ENCODE measurements at places on chromosomes 16 and 17. TPM values are rescaled to one million over a fixed set of nuclear protein-coding genes. Genes with fewer than 3 reads are reported as not detected.

MMP15 gene
- total RNA-seq = 14.8 TPM

CACNG3 gene
- not detected for total RNA-seq

GRCh38 chr16:83661656-83662055 lies 146.1 kb upstream of the HSBP1 start:
- no peaks in the 10 kb centered on the region for H3K4me1 ChIP-seq
- H3K4me3 ChIP-seq = no peak overlapping the region
- no peak for DNase-seq
- H3K27me3 ChIP-seq = no peaks in the 10 kb centered on the region

GRCh38 chr16:27221576-27222248 lies 18.4 kb downstream of the KDM8 start:
- no peak for DNase-seq
- peaks cover 17% of the 10 kb centered on the region for H3K4me1 ChIP-seq
- H3K36me3 ChIP-seq = no peaks in the 10 kb centered on the region
- H3K27ac ChIP-seq = no peak overlapping the region
- no peak overlapping the region for H3K4me3 ChIP-seq
- no peaks in the 10 kb centered on the region for H3K27me3 ChIP-seq

KRT31 gene
- not detected for total RNA-seq

DNA sequence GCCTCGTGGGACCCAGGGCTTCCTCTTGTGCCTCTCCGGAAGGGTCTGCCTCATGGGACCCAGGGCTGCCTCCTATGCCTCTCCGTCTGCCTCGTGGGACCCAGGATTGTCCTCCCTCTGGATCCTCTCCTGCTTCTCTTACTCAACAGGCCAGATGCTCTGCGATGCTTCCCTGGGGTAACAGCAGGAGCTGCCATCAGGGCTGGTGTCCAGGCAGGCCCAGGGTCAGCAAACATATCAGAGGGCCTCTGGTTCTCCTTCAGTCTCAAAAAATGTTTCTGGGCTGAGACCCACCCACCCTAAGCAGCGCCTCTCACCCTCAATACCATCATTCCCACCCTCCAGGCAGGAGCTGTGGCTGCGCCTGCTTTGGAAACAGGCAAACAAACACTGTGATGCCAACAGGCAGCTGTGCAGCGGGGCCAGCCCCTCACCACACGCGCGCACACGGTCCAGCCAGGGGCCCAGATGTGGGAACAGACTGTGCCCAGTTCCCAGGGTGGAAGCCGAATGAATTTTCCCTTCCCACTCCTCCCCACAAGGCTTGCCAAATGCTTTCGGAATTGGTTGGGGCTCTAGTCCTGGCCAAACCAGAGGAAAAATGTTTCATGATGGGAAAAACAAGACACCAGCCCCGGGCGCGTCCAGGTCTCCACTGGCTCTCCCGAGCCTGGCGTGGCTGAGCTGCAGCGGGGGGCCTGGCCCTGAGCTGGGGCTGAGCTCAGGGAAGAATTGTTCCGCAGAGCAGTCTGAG lies 11.3 kb downstream of the TIMM22 start:
- H3K4me3 ChIP-seq = no peak overlapping the region
- no peaks in the 10 kb centered on the region for H3K27me3 ChIP-seq
- H3K36me3 ChIP-seq = peaks cover 4% of the 10 kb centered on the region

TAT gene
- total RNA-seq = not detected

CD300H gene
- total RNA-seq = not detected

- no peak for DNase-seq
- H3K27me3 ChIP-seq = peaks cover 14% of the 10 kb centered on the region
- H3K36me3 ChIP-seq = no peaks in the 10 kb centered on the region
Measured at GRCh38 chr16:86524029-86524428, 13.7 kb downstream of the FOXF1 start.

GRB7 gene
- total RNA-seq = 3.3 TPM

- no peaks in the 10 kb centered on the region for H3K36me3 ChIP-seq
- no peak for DNase-seq
- H3K27me3 ChIP-seq = no peaks in the 10 kb centered on the region
Measured at GRCh38 chr16:405548-406506, 4.1 kb downstream of the DECR2 start.

SOX15 gene
- 4.0 TPM for total RNA-seq

GRCh38 chr17:4583782-4584100 lies 588 bp upstream of the SMTNL2 start:
- no peak for DNase-seq
- H3K27ac ChIP-seq = no peak overlapping the region
- no peaks in the 10 kb centered on the region for H3K36me3 ChIP-seq
- no peak overlapping the region for H3K4me3 ChIP-seq

GRCh38 chr16:54873071-54873470 lies 57.6 kb upstream of the IRX5 start:
- no peaks in the 10 kb centered on the region for H3K27me3 ChIP-seq
- H3K4me3 ChIP-seq = no peak overlapping the region
- no peak for DNase-seq
- H3K36me3 ChIP-seq = no peaks in the 10 kb centered on the region
- H3K4me1 ChIP-seq = no peaks in the 10 kb centered on the region
- H3K27ac ChIP-seq = no peak overlapping the region

EPX gene
- total RNA-seq = not detected

DNA sequence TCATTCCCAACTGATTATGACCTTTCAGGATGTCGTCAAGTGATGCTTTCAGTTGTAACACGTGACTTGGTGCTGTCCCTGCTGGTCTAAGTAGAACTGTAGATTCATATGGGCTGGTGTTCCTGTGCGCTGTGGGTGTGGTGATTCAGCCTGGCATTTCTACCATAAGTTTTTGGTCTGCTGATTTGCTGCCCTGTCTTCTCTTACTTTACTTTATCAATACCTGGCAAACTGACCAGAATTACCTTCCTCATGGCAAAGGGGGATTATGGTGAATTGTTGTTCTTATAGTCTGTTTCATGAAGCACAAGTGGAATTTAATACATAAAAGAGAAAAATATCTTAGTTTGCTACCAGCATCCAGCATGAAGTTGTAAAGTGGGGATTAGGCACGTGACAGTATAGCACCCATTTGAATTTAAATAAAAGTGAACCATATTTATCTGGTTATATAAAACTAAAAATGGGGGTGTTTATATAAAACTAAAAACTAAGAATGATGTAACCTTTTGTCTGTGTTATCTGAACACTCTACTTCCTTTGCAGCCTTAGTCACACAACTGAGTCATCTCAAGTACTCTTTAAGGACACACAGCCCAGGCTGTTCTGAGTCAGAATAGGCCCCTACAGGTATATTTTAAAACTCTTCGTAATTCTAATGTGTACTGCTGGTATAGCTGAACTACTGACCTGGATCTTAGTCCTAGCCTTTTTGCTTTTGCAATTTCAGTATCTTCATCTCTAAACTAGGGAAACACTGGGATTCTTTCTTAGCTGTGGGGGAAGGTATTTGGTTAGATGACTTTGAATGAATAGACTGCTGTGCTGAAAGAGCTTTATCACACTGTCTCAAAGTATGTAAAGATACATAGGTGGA lies 28.3 kb downstream of the TTC19 start:
- H3K4me3 ChIP-seq = peak overlapping the region; percentile 22
- peaks cover 83% of the 10 kb centered on the region for H3K36me3 ChIP-seq
- peak; percentile 97 for DNase-seq
- no peaks in the 10 kb centered on the region for H3K27me3 ChIP-seq
- H3K4me1 ChIP-seq = peaks cover 23% of the 10 kb centered on the region

DNA sequence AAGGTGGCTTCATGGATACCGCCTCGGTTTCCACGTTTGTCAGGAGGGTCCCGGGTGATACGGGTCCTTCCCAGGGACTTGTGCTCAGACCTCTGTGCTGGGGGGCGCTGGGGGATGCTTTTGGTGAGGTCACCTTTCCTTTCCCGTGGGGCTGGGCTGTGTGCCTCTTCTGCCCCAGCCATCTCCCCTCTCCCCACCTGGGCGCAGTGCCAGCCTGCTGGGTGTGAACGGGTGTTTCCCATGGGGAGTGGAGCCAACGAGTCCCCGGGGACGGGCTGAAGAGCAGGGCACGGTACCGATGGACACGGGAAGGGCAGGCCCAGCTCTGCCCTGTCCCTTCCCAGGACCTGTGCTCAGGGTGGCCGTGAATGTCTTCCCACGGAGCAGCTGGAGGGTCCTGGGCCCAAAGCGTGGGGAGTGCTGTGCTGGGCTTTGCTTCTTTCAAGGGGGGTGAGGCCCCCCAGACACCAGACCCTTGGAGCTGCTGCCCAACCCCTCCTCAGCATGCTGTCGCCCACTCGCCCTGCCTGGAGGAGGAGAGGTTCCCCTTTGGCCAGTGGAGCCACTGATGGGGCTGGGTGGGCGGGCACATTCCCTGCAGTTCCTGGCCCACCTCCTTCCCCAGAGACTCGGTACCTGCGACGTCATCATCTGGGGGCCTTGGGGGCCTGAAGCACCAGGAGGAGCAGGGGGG lies 15.5 kb downstream of the TELO2 start:
- H3K27me3 ChIP-seq = no peaks in the 10 kb centered on the region
- no peak overlapping the region for H3K4me3 ChIP-seq
- DNase-seq = no peak
- no peak overlapping the region for H3K27ac ChIP-seq
- no peaks in the 10 kb centered on the region for H3K4me1 ChIP-seq

DNA sequence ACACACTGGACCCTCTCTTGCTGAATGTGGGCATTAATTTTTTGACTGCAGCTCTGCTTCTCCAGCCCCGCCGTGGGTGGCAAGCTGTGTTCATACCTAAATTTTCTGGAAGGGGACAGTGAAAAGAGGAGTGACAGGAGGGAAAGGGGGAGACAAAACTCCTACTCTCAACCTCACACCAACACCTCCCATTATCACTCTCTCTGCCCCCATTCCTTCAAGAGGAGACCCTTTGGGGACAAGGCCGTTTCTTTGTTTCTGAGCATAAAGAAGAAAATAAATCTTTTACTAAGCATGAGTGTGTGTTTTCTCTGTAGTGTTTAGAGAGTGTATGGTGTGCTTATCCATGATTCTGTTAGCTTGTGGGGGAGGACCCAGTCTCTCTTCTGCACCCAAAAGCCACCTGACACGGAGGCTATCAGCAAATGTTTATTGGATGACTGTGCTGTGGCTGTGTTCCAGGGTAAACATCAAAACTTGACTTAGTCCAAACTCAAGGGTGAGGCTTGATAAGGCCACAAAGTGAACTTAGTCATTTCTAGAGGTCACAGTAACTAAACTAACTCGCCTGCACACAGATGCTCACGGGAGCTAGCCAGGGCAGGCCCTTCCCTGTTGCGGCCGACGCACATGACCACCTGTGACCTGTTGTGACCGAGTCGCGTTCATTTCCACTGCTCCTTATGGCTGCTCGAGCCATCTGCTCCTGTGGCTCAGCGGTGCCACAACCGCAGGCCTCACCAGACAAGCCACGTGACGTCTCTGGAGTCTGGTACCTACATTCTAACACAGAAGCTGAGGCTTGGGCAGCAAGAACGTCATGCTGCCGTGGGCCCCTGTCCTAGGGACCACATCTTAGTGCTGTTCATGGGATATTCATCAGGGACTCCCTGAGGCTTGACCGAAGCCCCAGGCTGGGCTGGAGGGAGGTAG lies 9.8 kb upstream of the MED11 start:
- no peak overlapping the region for H3K27ac ChIP-seq
- H3K27me3 ChIP-seq = no peaks in the 10 kb centered on the region
- H3K4me3 ChIP-seq = no peak overlapping the region

CACNG5 gene
- total RNA-seq = not detected

RPL26 gene
- total RNA-seq = 1,342 TPM

GRCh38 chr17:42893359-42893758 lies 7.2 kb upstream of the G6PC1 start:
- no peak overlapping the region for H3K27ac ChIP-seq
- no peaks in the 10 kb centered on the region for H3K36me3 ChIP-seq
- no peak overlapping the region for H3K4me3 ChIP-seq
- no peaks in the 10 kb centered on the region for H3K4me1 ChIP-seq
- DNase-seq = no peak

DNA sequence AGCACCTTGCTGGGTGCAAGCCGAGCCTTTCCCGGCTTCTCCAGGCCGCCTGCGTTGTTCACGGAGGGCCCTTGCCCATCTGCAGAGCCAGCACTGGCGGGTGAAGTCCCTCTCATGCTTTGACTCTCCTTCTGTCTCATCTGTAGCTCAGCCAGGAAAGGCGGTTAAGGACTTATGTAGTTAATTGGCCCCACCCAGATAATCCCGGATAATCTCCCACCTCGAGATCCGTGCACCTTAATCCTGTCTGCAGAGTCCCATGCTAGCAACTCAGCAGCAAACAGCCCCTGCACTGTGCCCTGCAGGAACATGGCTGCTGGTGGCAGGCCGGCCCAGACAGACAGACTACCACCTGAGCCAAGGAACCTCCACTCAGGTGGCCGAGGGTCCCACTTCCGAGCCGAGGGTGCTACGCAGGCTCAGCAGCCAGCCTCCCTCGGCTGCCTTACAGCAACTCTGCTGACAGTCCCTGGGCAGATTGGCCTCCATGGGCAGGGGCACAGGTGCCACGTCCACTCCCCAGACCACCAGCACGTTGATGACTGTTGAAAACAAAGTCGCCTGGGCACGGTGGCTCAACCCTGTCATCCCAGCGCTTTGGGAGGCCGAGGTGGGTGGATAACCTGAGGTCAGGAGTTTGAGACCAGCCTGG lies 16.9 kb downstream of the RAB40C start:
- H3K4me3 ChIP-seq = no peak overlapping the region
- H3K27me3 ChIP-seq = no peaks in the 10 kb centered on the region
- DNase-seq = no peak
- H3K36me3 ChIP-seq = no peaks in the 10 kb centered on the region
- no peaks in the 10 kb centered on the region for H3K4me1 ChIP-seq

DNA sequence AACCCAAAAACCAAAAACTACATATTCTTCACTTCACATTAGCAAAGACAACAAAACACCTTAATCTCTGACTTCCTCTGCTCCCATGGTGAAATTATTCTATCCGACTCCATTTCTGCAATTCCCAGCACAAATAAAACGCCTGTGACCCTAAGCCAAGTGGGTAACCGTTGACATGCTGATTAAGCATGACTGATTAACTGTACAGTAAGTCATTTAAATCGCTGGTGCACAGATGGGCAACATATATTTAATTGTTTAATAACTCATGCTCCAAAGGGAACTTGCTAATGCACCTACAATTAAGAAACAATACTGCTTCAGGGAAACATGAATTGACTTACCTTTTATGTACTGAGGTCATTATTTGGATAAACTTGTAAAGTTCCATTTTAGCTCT lies 436.7 kb downstream of the KIF2B start:
- no peaks in the 10 kb centered on the region for H3K36me3 ChIP-seq
- H3K27me3 ChIP-seq = no peaks in the 10 kb centered on the region
- no peak overlapping the region for H3K4me3 ChIP-seq
- H3K27ac ChIP-seq = no peak overlapping the region
- DNase-seq = no peak

Measured in astrocyte (in vitro differentiated cells and primary cell).